ENCODE measurements at places on chromosomes 13 and 19.

DNA sequence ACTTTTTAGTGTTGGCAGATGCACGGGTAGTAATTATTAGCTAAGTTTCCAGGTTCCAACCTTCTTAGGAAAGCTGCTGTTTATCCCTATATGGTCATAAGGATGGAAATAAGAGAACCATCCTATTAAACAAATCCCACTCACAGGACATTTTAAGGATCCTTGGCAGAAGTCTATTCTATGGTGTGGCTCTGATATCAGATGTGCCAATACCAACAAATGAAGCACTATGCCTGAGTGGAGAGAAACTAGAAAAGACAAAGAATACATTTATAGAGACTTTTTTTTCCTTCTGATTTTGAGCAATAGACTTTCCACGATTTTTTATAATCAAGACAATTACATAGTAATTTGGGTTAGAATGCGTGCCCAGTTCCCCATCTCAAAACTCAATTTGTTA, 12.6 kb downstream of the PCDH17 start:
- DNase-seq, result no peak

DNA sequence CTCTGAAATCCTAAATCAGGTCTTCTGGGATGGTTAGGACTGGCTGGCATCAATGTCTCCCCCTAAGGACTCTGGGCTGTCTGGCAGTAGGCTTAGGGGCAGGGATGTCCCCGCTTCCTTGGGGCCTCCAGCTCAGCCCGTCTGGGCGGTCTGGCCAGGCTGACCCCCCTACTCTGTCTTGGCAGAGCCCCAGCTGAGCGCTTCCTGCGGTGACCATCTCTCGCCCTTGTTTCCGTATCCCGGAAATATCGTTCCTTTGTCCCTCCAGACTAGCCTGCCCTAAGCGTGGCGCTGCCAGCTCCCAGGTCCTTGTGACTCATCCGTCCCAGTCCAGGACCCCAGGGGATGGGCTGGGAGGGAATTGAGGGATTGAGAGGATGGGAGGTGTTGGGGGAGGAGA, 11.3 kb downstream of the GTPBP3 start:
- peak; percentile 4 for DNase-seq

DNA sequence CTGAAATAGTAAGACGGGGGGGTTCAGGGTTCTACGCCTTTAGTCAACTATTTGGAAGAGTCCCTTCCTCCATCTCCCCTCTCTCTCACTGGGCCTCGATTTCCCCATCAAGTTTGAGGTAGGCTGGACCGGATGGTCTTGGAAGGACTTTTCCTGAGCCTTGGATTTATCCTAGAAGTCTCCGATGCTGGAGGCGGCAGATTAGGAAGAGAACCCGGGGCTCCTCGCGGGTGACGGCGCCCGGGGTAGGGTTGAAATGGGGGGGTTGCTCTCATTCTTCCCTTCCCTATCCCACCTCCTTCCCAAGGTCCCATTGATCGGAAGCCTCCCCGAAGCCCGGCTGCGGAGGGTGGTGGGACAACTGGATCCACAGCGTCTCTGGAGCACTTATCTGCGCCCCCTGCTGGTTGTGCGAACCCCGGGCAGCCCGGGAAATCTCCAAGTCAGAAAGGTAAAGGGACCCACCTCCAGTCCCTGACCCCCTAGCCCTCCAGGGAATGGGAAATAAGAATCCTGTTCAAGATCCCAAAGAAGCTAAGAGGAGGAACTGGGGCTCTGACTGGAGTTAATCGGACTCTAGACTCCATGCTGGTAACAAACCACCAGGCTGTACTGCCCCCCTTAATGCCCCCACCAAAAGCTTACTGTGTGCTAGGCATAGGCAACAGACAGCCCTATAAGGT, 781 bp downstream of the QPCTL start:
- peak; percentile 65 for DNase-seq

DNA sequence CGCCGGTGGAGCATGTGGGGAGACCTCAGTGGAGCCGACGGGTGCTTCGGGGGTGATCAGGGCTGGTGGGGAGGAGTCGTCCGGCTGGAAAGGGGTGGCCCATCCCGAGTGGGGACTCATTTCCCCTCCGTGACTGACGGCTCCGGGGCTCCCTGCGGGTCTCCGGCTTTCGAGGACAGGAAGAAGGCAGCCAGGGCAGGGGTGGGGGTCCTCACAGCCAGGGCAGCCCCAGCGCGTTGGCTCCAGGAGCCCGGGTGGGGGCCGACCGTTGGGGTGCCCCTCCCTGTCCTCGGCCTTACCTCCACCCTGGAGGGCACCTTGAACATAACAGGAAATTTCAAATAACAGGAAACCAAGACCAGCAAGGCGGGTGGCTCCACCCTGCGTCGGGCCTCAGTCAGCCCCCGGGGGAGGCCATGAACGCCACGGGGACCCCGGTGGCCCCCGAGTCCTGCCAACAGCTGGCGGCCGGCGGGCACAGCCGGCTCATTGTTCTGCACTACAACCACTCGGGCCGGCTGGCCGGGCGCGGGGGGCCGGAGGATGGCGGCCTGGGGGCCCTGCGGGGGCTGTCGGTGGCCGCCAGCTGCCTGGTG, at the start of gene S1PR4:
Gene S1PR4, plus strand, starts transcription at position 393 of the 596 bp plus-strand sequence. Its CDS starts 24 bp downstream, at position 417.
- no peak for DNase-seq

- no peak for DNase-seq
These were observed 152.6 kb downstream of the KLF12 start for GRCh38 chr13:73981595-73981994.

- DNase-seq, result no peak
These were observed 1.2 kb downstream of the FRY start for GRCh38 chr13:32032759-32033158.

DNA sequence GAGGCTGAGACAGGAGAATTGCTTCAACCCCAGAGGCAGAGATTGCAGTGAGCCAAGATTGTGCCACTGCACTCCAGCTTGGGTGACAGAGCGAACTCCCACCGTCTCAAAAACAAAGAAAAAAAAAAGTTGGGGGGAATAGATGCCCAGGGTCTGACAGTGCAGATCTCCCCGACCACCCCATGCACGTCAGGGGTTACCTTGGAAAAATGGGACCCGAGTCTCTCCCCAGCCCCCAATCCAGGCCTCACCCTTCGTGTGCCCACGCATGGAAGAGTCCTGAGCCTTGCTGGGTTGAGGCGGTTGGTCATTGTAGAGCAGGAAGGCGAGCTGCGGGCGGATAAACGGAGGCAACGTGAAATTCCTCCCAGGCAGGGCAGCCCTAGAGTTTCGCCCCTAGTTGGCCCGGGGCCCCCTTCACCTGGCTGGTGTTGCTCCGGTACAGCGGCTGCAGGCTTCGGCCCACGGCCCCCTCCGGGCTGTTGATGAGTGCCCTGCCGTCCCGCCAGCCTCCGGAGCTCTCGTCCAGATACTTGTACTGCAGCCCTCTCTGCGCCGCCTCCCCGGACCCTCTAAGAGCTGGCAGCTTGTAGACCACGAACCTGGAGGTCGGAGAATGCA, 588 bp downstream of the DNASE2 start:
- no peak for DNase-seq

DNA sequence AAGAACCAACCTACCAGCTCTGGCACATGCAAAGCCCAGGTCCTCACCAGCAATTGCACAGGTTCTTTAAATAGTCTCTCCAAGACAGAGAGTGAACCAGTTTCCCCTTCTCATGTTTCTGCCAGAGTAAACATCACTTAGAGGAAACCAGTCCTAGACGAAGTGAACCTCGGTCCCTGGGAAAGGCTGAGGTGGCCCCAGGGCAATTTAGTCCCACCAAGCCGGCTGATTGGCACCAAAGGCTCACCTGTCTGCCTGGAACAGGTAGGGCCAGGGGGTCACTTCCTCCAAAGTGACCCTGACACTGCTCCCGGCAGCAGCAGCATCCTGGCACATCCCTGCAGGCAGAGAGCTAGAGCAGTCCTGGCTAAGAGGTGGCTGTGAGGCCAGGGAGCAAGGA, 122.9 kb upstream of the ZNF507 start:
- DNase-seq, result no peak

DNA sequence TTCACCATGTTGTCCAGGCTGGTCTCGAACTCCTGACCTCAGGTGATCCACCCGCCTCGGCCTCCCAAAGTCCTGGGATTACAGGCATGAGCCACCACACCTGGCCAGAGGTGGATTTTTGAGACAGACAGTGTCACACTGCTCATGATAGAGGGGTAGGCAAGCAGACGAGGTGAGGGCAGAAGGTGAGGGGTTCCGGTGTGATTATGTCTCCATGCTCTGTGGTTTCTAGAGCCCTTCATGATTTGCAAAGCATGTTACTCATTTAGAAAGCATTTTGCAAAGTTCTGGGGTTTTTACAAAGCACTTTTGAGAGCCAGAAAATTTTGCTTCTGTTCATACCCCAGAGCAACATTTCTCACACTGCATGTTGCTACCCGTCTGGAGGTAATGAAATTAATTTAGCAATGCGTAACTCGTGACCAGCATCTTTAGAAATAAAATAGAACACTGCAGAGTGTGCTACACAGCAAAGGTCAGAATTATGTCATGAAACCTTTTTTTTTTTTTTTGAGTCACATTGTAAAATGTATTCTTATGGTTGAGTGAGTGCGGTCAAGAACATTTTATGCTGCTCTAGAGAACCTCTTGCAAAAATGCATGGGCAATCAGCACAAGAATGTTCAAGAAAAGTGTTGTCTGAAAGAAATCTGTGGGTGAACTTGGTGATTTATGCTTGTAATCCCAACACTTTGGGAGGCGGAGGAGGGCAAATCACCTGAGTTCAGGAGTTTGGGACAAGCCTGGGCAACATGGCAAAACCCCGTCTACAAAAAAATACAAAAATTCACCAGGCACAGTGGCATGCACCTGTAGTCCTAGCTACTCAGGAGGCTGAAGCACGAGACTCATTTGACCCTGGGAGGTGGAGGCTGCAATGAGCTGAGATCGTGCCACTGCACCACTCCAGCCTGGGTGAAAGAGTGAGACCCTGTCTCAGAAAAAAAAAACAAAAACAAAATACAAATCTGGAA, 58.0 kb downstream of the MAP4K1 start:
- no peak for DNase-seq

DNA sequence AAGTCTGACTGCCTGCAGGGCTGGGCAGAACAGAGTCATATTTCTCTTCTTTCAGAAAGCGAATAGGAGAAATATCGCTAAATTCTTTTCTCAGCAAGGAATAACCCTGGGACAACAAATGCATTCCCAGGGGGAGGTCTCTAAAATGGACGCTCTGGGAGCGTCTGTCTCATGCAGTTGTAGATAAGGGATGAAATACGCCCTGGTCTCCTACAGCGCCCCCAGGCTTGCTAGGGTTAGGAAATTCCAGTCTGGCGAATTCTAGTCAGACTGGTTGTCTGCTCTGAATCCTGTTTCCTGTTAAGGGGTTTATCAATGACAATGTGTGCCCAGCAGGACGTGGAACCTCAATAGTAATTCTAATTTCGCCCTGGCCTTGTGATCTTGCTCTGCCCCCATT, 1214.1 kb downstream of the DIAPH3 start:
- DNase-seq, result no peak

Data from NCI-H2171 treated with DMSO at 0.1 percent for 48 hours (cell line).